ENCODE measurements at places on chromosomes 5 and 9.

DNA sequence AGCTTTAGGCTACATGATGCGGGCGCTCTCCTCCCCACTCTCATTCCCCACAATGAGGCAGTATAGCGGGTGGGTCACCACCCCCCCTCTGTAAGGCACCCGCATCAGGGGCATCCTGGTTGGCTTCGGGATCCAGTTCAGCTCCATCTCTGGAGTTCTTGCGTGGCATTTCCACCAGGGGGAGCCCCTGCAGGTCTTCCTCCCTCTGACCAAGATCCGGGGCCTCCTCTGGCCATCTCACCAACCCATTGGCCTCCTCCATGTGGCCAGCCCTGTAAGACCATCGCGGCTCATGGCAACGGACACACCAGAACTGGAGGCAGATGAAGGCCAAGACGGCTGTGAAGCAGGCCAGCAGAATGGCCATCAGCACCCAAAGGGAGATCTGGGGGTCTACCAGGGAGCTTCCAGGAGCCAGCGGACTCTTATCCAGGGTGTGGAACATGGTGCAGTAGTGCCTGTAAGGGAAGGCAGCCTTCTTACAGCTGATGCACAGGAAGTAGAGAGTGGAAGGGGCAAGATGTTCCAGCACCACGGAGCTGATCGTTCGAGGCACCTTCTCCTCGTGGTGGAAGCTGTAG lies 77.0 kb downstream of the CYFIP2 start:
- peak; percentile 77 for DNase-seq

GRCh38 chr9:133918111-133918813 lies 73.9 kb downstream of the VAV2 start:
- no peak for DNase-seq

GRCh38 chr5:19853616-19854240 lies 134.3 kb downstream of the CDH18 start:
- DNase-seq: no peak

DNA sequence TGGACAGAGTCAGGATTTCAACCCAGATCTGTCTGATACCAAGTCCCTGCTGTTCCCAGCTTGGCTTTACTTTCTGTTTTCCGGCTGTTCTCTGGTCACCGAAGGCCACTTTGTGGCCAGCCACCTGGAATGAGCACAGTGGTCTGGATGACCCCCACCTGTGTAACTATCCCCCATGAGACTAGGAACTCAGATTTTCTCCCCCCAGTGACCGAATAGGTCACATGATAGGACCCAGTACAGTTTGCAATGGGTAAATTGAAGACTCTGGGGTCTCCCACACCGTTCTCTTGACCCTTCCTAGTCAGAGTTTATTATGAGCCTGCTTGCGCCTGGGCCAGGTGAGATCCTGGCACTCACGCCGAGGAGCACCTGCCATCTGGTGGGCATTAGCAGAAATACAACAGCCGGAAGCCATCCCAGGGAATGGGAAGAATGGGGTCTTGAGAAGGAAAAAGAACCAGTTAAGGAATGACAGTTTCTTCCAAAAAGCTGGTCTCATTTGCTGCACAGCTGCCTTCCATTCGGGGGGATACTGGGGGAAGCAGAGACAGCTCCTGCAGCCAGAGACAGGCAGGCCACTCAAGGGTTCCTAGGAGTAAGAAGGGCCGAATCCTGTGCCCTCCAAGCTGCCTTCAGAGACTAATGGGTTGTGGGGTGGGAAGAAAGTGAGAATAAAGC lies 7.1 kb downstream of the PHYHD1 start:
- DNase-seq: peak; percentile 86

DNA sequence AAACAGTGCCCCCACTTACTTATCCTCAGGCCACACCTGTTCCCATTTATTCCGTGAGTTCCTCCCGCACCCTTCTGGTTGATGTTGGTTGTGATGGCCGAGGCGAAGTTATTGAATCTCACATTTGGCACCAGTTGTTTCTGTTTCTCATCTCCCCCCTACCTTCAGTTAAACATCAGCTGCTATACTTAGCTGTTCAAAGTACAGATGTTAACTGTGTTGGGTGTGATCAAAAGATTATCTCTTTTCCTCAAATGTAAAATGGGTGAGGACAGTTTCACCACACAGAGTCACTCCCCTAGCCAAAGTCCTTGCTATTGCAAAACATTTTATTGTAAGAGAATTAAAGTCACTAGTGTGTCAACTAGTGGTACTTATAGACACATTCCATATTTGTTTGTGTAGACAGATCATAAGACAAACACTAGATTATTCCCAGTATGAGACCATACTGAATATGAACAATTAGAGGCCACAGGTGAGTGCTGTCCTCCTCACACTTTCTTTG lies 43.2 kb upstream of the PRSS3 start:
- DNase-seq: no peak

GRCh38 chr9:130433947-130434262 lies 10.9 kb upstream of the ASS1 start:
- no peak for DNase-seq

DNA sequence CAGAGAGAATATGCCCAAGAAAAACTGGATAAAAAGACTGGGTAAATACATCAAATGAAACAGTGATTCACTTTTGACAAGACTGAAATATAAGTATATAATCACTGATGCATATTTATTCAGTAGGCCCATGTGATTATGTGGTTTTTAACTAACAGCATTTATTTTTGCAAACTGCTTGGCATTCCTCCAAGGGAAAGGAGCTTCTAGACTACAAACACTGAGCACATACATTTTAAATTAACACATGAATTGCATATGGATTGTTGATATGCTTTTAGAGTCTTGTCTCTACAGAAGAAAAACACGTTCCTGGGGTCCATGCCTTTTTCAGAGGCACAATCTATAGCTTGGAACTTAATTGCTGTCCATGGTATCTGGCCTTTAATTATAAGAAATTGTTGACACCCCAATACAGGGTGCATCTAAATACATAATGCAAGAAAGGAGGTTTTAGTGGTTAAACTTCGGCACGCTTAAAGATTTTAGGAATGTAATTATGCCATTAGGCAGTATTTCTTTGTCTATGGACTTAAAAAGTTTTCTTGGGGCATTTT lies 6.9 kb upstream of the MEIKIN start:
- DNase-seq: no peak

DNA sequence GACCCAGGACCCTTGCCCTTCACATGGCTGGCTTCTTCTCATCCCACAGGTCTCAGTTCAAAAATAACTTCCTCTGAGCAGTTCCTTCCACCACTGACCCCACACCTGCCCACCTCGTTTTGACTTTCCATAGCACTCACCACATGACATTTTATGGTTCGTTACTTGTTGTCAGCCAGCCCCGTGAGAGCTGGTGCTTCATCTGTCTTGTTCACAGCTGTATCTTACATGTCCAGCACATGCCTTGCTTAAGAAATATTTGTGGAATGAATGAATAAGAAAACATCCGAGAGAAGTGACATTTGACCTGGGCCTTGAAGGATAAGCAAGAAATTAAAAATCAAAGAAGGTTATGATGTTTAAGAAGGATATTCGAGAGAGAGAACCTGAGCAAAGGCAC lies 193.9 kb downstream of the RFK start:
- no peak for DNase-seq

- DNase-seq: no peak
These were observed 137.0 kb downstream of the MRPS30 start for GRCh38 chr5:44945743-44946142.

DNA sequence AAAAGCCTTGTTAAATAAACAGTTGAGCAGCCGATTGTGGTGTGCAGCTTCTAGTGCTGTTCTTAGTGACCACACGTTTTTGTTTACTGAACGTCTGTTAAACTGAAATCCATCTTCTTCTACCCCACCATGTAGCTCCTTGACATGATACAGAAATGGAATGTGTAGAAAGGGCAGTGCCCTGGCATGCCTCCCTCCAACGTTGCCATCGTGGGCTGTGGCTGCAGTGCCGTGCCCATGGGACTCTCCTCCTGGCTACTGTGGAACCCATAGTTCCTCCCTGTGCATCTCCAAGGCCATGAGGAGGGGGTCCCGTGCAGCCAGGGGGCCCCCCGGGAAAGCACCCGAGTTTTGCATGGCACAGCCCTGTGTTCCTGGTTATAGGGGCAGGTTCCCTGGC lies 23.3 kb upstream of the TGFBI start:
- DNase-seq: no peak

GRCh38 chr5:82275216-82275664 lies 2.9 kb downstream of the RPS23 start:
- no peak for DNase-seq

DNA sequence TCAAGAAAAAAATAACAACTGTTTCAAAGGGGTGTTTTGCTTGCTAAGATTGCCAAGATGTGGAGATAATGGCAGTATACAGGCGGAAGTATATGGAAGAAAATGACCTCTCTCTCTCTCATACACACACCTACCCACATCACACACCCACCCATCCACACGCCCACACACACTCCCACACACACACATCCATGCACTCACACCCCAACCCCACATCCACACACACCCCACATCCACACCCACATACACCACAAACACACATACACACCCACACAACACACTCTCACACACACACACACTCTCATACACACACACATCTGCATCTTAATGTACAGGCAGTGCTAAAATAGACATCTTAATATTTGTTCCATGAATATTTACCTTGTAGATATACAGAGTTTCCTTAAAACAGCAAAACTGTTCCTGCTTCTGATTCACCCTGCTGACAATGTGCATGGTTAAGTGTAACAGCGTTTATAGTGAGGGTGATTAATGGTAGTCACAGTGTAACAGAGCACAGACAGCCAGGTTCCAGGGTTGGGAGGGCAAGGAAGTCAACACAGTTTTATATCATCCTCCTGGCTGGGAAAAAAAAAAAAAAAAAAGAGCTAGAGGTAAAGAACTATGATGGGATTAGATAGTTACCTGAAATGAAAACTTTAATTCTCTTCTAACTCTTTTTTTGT lies 8.3 kb downstream of the BHMT2 start:
- DNase-seq: no peak
